Right atrium auricular region (tissue), 2 donors: ENCODE measurements at places on chromosomes 2 and 18. TPM values are rescaled to one million over a fixed set of nuclear protein-coding genes. Genes with fewer than 3 reads are reported as not detected.
A peak's percentile ranks its signal among the peaks of the same experiment; 100 is the strongest.

- H3K4me3 ChIP-seq, result no peak overlapping the region
- no peaks in the 10 kb centered on the region for H3K27me3 ChIP-seq
- H3K27ac ChIP-seq, result no peak overlapping the region
- DNase-seq, result no peak
These were observed 138.8 kb downstream of the MYT1L start for GRCh38 chr2:2192091-2192955.

GRCh38 chr18:26771524-26771923, 94.0 kb downstream of the AQP4 start:
- H3K36me3 ChIP-seq, result no peaks in the 10 kb centered on the region
- H3K27me3 ChIP-seq, result no peaks in the 10 kb centered on the region
- no peak overlapping the region for H3K4me3 ChIP-seq
- H3K4me1 ChIP-seq, result no peaks in the 10 kb centered on the region

GRCh38 chr2:27683390-27684071, 19.8 kb downstream of the SLC4A1AP start:
- peaks cover 46% of the 10 kb centered on the region for H3K36me3 ChIP-seq
- H3K27me3 ChIP-seq, result no peaks in the 10 kb centered on the region
- peak; percentile 76 for DNase-seq
- no peak overlapping the region for H3K4me3 ChIP-seq
- no peaks in the 10 kb centered on the region for H3K4me1 ChIP-seq

DNA sequence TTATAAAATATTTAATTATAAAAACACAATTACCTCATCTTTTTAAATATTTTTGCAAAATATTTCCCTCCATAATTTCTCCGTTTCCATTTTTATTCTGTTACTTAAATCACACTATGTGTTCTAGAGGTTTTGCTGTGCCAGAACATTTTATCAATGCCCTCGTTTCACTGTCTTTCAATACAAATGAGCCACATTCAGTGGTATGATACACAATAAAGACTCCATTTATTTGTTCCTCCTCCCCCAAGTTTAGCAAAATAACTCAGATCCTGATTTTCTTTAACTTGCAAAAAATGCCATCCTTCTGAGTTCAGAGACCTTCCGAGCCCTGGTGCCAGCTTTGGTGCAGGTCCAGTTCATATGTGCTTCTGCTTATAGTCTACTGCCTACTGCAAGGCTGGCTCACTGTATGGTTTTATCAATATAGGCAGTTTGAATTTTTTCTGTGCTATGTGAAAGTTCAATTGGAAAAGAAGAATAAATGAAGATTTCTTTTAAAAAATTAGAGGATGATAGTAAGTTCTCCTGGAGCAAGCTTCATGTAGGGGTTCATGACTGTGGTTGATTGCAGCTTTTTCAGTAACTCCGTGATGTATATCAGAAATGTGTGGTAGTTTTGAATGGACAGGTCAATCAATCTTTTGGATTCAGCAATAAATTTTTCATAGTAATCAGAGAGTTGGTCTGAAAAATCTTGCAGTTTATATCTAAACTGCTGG, 42.5 kb downstream of the APOB start:
- H3K4me3 ChIP-seq, result no peak overlapping the region
- no peak overlapping the region for H3K27ac ChIP-seq
- H3K27me3 ChIP-seq, result no peaks in the 10 kb centered on the region
- H3K36me3 ChIP-seq, result no peaks in the 10 kb centered on the region
- DNase-seq, result no peak

DNA sequence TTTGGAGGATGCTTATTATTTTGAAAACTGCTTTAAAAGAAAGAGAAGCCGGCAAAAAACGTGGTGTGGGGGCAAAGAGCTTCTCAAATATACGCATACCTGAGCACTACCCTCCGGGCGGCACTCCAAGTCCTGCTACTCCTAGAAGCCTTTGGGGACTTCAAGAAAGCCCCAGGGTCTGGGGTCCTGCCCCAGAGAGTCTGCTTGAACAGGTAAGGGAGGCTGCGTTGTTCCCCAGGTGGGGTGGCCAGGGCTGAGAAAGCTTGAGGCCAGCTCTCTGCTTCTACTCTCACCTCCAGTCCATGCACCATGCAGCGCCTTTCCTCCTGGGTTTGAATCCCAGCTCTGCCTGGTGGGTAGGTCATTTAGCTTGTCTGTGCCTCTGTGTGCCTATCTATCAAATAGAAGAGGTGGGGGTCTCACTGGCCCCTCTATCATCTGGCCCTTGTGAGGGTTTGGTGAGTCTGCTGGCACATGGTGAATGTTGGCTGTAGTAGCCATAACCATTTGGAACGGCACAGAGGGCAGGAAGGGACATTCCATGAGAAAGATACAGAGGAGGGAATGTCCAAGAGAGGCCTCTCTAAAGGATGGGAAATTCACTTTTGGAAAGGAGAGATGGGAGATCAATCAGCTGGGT, 19.5 kb downstream of the MALL start:
- no peak overlapping the region for H3K27ac ChIP-seq
- H3K36me3 ChIP-seq, result no peaks in the 10 kb centered on the region
- no peak overlapping the region for H3K4me3 ChIP-seq
- no peaks in the 10 kb centered on the region for H3K27me3 ChIP-seq
- peak; percentile 56 for DNase-seq

- H3K4me1 ChIP-seq, result no peaks in the 10 kb centered on the region
- H3K27me3 ChIP-seq, result no peaks in the 10 kb centered on the region
- H3K27ac ChIP-seq, result no peak overlapping the region
- H3K36me3 ChIP-seq, result no peaks in the 10 kb centered on the region
- no peak overlapping the region for H3K4me3 ChIP-seq
These were observed 447.9 kb downstream of the TDRD15 start for GRCh38 chr2:21571686-21572085.

- peaks cover 3% of the 10 kb centered on the region for H3K36me3 ChIP-seq
- no peaks in the 10 kb centered on the region for H3K27me3 ChIP-seq
- no peak overlapping the region for H3K4me3 ChIP-seq
These were observed 87.5 kb downstream of the DYSF start for GRCh38 chr2:71540818-71541217.

GRCh38 chr2:3170792-3171455, 206.7 kb downstream of the EIPR1 start:
- H3K27ac ChIP-seq, result no peak overlapping the region
- no peak overlapping the region for H3K4me3 ChIP-seq
- no peak for DNase-seq
- H3K4me1 ChIP-seq, result no peaks in the 10 kb centered on the region
- H3K27me3 ChIP-seq, result no peaks in the 10 kb centered on the region

DNA sequence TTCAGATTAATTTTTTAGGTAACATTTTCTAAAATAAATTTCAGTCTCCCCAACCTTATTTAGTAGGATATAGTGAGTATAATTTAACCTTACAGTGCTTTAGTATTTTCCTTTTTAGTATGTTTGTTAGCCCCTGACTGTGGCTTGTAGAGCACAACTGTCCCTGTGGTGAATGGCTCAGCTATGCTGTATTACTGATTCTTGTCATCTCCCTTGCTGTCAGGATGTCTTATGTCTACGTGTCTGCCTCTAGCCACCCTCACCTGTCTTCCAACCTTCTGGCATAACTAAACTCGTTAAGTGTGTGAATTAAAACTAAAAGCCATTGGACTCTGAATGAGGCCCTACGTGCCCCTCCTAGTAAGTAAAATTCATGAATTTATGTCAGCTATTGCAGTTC, 18.4 kb downstream of the MRPS9 start:
- H3K4me3 ChIP-seq, result no peak overlapping the region
- no peak overlapping the region for H3K27ac ChIP-seq
- H3K4me1 ChIP-seq, result no peaks in the 10 kb centered on the region
- peaks cover 2% of the 10 kb centered on the region for H3K36me3 ChIP-seq
- no peak for DNase-seq
- H3K27me3 ChIP-seq, result no peaks in the 10 kb centered on the region

DNA sequence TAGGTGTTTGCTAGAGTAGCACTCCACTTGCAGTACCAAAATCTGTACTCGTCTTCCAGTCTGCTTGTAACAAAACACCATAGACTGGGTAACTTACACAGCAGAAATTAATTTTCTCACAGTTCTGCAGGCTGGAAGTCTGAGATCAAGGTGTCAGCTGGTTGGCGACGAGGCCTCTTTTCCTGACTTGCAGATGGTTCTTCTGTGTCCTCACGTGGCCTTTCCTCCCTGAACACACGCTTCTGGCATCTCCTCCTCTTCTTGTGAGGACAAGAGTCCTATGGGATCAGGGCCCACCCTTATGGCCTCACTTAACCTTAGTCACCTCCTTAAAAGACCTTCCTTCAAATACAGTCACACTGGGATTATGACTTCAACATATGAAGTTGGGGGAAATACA, 493.5 kb upstream of the MYT1L start:
- H3K4me1 ChIP-seq, result no peaks in the 10 kb centered on the region
- no peak overlapping the region for H3K4me3 ChIP-seq
- H3K27me3 ChIP-seq, result no peaks in the 10 kb centered on the region
- DNase-seq, result peak; percentile 48

DNA sequence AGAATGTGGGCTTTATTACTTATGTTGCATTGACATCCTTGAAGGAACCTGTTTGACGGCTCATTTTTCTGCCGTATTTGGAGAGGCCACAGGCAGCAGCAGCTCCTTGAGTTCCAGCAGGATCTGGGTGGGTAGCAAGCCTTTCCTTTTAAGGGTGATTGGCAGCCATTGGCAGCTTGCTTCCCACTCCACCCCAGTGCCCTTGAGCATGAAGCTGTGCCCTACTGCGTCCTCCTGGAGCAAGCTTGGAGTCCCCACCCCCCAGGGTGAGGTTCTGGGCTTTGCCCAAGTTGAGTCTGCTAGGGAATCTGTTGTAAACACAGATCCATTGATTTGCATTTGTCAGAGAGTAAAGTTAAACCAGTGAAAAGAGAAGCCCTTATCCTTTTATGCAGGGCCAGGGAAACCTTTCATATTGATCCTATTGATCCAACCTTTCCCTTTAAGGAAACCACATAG, 9.2 kb downstream of the ONECUT2 start:
- H3K4me1 ChIP-seq, result peaks cover 25% of the 10 kb centered on the region
- H3K4me3 ChIP-seq, result no peak overlapping the region
- peaks cover 29% of the 10 kb centered on the region for H3K27me3 ChIP-seq

DNA sequence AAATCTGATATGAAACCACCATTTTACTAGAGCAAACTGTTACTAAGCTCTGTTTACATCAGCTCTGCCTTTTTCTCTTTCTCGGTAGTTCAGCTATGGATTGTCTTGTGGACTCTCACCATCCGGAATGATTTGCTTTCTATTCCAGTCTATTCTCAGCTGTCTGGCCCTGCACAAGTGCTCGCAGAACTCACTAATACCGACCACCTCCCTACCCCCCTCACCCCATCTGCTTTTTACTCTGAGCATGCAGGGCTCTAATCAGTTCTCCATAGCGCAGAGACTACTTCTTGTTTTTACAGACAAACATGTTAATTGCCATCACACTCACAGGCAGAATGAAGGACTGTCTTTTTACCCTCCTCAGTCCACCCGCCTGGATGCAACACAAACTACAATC, 180.7 kb upstream of the POU3F3 start:
- no peaks in the 10 kb centered on the region for H3K36me3 ChIP-seq
- no peaks in the 10 kb centered on the region for H3K4me1 ChIP-seq
- H3K27me3 ChIP-seq, result no peaks in the 10 kb centered on the region
- no peak for DNase-seq
- H3K27ac ChIP-seq, result no peak overlapping the region

GRCh38 chr2:99342536-99342935, 5.3 kb downstream of the EIF5B start:
- no peak for DNase-seq
- H3K36me3 ChIP-seq, result no peaks in the 10 kb centered on the region
- no peak overlapping the region for H3K27ac ChIP-seq

DNA sequence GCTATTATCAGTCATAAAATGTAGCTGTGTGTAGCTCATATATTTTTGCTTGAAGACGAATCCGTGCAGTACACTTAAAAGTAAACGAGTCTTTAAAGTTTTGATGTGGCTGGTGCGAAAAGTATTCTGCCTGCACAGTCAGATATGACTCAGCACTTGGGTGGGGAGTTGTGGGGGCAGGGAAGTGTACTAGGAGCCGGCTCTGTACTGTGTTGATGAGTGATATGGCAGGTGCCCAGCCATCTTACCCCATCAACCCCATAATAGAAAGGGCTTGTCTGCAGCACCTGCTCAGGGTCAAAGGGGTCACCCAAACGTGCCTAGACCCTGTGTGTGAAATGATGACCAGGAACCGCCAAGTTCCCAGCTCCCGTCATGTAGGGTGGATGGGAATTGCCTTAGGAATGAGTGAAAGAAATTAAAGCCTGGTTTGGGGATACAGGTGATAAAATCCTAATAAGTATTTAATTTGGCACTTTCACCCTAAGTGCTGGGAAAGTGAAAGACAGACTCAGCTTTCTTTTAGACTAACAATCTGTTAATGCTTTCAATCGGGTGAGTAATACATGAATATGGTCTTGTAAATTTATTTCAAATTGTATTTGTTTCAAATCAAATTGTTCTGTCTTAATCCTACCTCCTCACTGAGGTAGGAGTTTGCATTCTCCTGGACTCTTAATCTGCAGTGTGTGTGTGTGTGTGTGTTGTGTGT, 48.0 kb downstream of the BCL2L11 start:
- H3K36me3 ChIP-seq, result peaks cover 4% of the 10 kb centered on the region
- H3K4me1 ChIP-seq, result no peaks in the 10 kb centered on the region
- DNase-seq, result no peak
- H3K4me3 ChIP-seq, result no peak overlapping the region
- H3K27ac ChIP-seq, result no peak overlapping the region

DNA sequence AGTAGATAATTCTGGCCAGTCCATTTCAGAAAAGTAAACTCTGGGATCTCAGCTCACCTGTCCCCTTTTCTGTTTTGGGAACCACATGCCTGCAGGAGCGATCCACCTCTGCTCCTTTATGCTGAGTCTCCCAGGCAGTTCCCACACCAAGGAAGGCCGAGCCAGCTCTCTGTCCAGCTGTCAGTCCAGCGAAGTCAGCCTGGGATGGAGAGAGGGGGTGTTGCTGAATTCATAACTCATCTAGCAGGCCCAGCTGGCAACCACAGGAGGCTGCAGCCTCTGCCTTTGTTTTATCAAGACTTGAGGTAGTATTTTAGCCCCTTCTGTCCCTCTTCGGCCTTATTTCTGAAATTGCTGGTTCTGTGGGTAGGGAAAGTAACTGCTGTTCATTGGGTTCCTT, 209.9 kb downstream of the ARL4C start:
- no peak overlapping the region for H3K4me3 ChIP-seq
- peaks cover 22% of the 10 kb centered on the region for H3K4me1 ChIP-seq
- no peaks in the 10 kb centered on the region for H3K36me3 ChIP-seq

DNA sequence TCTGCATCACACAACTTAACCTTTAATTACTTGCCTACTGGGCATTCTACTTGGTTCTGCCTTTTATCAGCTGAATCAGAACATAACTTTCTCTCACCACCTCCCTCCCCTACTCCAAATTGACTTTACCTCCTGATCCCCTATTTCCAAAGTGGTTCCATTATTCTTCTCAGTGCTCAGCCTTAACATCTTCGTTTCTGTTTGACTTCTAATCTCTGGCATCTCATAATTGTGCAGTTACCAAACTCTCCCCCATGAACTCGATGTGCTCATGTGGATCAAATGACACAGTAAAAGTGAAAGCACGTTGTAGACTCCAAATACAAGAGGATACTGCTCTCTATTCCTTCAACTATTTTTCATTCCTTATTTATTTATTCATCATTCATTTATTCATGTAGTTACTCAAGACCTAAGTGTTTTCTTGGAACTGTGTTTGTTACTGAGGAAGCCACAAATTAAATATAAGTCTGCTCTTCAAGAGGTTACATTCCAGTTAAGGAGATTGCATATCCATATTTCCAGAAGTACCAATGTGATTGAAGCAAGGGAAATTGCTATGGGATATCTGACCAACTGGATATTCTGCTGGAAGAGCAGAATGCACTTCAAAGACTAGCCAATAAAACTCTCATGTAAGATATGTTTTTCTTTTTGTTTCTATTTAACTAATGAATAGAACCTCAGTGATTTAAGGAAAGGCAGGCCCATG, 158.8 kb downstream of the TMEFF2 start:
- H3K36me3 ChIP-seq, result no peaks in the 10 kb centered on the region
- no peaks in the 10 kb centered on the region for H3K27me3 ChIP-seq

The CDH19 gene
- 72.3 TPM for total RNA-seq

The OTOS gene
- not detected for total RNA-seq

The PELI1 gene
- total RNA-seq, result 10.3 TPM

The NT5C1B gene
- total RNA-seq, result not detected

The TMEFF2 gene
- 0.56 TPM for total RNA-seq

The ITGB6 gene
- total RNA-seq, result 0.20 TPM

The SERPINB13 gene
- not detected for total RNA-seq
